ENCODE measurements at places on chromosomes 3 and 15. TPM values are rescaled to one million over a fixed set of nuclear protein-coding genes. Genes with fewer than 3 reads are reported as not detected.

GRCh38 chr15:59553879-59554735 lies 57.5 kb upstream of the GCNT3 start:
- DNase-seq, result no peak

GRCh38 chr3:55500555-55501330 lies 13.6 kb upstream of the WNT5A start:
- DNase-seq, result no peak

Gene CPN2
- not detected for total RNA-seq

DNA sequence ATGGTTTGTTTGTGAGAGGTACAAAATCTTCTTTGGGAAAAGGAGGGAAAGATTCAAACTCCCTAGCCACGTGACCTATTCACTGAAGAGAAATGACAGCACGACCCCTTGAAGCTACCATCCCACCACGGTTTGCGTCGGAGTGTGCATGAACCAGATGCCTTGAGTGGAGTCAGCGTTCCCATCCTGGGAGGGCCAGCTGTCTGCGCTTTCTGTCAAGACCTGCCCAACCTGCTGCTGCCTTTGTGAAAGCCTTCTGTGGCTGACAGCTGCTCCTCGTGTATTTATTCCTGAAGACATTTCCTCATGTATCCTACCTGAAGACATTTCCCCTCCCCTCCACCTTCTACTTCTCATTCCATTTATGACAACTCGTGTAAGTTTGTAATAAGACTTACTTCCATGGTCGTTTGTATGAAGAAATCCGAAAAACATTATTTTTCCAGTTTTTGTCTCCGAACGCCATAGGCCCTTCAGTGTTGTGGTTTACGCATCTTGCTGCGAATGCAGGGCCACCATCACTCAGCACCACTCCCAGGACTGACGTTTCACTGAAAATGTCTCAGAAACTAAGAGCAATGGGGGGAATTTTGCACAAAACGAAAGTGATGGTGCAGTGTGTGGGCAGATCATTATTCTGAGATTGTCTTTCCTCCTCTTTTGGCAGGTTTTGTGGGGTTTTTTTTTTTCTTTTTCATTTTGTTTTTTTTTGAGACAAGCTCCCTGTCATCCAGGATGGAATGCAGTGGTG lies 18.9 kb downstream of the EBLN2 start:
- no peak for DNase-seq

DNA sequence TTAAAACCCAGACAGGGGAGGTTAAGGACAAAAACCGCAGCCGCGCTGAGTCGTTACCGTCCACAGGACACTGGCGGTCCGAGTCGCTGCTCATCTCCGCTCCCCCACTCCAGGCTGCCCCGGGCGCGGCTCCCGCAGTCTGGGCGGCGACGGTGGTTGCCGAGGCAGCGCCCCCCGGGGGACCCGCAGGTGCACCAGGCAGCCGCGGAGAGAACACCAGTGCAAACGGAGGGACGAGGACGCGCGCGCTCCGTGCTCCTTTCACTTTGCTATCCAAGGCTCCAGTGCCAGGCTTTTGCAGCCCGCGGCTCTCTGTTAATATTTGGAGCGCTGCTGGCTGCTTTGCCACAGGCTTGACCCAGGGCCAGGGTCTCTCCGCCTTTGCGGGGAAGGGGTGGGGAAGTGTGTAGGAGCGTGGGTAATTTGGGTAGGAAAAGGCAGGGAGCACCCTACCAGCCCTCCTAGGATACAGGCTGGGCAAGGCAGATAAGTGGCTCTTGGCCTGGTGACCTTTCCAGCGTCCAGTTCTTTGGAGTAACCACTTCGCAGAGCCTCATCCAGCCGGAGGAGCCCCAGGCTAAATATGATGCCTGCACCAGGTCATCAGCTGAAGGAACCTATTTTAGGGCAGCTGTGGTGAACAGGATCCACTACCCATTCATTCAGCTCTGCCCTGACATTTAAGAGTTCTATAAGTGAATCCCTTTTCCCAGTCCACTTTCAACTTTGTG lies at the start of gene GADL1:
Gene GADL1 (minus strand): TSS at position 141 of the 731 bp plus-strand sequence. CDS start 47 bp downstream, at position 94.
- peak; percentile 74 for DNase-seq

DNA sequence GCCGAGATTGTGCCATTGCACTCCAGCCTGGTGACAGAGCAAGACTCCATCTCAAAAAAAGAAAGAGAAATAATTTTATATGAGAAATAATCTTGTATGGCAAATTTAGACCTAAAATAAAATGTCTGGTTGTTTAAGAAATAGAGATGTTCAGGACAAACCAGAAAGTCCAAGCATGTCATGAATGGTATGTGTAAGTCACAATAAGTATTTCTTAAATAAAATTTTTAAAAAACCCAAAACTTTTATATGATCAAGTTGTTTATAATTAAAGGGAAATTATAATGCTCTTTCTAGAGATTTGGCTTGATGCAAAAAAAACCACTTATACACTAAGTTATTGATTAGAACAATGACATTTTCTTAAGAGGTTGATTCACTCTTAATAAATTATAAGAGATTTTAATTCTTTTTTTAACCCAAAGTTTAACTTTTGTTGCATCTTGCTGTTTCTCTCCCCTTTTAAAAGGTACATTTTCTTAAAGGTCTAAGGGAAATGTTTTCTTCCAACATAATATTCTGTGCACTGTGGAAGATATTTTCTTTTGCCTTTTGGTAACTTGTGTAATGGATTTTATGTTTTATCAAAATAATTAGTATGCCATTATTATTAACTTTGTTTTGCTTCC lies 105.7 kb downstream of the RTP4 start:
- no peak for DNase-seq

Gene AADACL2
- total RNA-seq, result not detected

GRCh38 chr3:139284221-139284620 lies 59.6 kb upstream of the MRPS22 start:
- DNase-seq, result no peak

Gene PROS1
- total RNA-seq, result 1.3 TPM

Gene TMC3
- total RNA-seq, result not detected

DNA sequence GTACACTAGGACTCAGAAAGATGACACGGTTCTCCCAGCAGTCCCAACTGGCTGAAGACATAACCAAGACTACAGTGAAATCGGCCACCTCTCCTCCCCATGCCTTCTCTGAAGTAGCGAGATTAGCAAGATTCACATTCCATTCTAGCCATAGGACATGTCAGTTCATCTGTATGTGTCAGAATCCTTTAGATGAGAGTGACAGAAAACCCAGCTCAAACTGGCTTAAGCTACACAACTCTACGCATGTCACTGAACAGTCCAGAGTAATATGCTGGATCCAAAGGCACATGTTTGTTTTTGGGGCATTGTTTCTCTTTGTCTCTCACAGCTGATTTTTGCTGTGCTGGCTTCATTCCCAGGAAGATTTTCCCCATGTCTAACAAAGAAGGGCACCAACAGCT lies 75.8 kb downstream of the RARB start:
- no peak for DNase-seq

Gene DOCK3
- total RNA-seq, result 1.7 TPM

Gene PLCH1
- 0.38 TPM for total RNA-seq

Gene PROK2
- not detected for total RNA-seq

DNA sequence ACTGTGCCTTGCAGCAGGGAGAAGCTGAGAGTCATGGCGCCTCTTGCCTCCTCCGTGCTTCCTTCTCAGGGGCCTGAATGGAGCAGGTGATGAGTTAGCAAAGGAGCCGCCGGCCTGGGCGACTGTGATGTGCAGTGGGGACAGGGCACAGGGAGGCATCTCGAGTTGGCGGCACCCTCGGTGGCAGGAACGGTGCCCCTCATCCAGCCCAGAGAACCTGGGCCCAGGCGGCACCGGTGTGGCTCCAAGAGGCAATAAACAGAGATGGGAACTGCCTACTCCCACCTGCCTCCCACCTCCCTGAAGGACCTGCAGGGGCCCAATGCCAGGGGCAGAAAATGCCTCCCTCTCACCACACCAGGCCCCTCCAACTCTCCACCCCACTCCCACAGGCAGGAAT lies 6.2 kb downstream of the SLC41A3 start:
- DNase-seq, result no peak

GRCh38 chr3:172836390-172836997 lies 86.0 kb downstream of the ECT2 start:
- DNase-seq, result peak; percentile 64

DNA sequence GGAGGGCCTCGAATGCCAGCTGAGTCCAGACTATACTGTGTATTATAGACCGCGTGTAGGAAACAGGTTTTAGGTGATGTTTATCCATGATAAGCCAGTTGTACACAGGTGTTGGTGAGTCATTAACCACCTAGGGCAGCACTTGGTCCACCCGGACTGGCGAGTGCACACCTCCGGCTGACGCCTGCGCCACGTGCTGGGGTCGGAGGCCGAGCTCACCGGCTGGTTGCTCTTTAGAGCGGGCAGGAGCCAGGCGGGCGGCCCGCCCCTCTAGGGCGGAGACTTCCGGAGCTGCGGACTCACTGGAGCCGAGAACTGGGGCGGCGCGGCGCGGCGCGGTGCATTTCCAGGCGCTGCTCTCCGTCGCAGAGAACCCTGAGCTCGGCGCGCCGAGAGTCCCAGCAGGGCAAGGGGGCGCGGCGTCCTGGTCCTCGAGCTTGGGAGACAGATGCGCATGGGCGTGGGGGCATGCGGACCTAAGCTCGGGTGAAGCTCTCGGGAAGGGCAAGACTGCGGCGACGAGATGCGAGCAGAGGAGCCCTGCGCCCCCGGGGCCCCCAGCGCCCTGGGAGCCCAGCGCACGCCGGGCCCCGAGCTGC lies at the start of gene ESYT3:
Gene ESYT3 (plus strand): TSS at position 341 of the 599 bp plus-strand sequence. CDS start 183 bp downstream, at position 524.
- DNase-seq, result peak; percentile 90

Gene SERINC4
- total RNA-seq, result 0.28 TPM

Gene SLMAP
- 53.4 TPM for total RNA-seq

DNA sequence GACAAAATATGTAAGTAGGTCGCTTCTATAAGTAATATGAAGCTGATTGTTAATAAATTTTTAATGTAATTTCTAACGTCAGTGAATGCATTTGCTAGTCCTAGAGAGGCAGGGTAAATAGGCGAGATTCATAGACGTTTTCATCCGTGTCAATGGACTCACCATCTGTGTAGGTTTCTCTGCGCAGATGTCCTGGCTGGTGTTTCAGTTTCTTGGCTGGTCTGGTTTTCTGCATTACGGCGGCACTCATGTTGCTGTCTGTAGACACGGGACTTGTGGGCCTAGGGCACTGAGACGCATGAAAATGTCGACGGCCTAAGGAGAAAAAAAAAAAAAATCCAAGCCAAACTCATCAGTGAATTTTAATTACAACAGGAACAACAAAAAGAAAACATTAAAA lies 1153.3 kb downstream of the ROBO1 start:
- DNase-seq, result no peak

Gene SPESP1
- total RNA-seq, result 0.51 TPM

Gene NRROS
- total RNA-seq, result 38.2 TPM

GRCh38 chr15:57559875-57560274 lies 31.8 kb upstream of the MYZAP start:
- DNase-seq, result peak; percentile 91

DNA sequence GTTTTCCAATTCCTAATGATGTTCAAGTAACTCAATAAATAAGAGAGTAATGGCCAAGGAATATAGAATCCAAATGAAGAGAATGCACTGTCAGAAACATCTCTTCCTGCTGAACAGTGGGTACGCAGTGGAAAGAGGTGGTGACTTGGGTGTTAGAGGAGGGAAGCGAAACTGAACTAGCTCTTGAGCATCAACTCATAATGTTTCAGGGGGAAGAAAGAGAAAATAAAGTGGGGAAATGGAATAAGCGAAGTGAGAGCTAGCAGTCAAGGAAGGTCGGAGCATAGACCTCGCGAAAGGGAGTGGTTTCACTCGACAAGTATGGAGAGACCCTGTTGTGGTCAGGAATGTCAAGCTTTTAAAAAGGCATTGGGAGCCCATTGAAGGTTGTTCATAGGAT lies 309.5 kb downstream of the GAP43 start:
- DNase-seq, result no peak

Gene FEZF2
- total RNA-seq, result not detected

DNA sequence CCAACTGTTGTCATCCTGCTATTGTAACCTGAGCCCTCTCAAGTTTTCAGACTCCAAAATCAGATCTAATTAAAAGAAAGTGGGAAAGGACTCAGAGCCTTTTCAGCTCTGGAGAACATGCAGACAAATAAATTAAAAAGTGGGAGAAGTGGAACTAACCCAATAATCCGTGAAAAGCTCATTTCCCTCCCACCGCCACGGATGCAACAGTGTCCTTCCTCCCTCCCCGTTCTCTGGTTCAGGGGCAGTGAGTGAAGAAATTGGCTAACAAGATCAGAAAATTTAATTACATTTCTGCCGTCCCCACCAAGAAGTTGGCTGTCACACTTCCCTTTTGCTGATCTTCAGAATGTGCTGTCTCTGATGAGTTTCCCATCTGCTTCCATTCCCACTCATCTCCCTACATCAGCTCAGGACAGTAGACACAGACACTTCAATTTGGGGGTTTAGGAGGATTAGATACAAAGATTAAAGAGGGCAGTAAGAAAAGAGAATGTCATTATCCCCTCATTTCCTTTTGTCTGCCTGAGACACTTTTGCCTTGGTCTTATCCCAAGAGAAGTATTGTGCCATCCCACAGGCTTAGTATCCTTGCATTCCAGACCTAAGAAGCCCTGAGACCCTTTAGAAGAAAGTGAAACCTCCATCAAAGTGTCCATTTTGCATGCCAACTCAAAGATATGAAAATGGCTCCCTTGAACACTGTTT lies 335.7 kb upstream of the PPP2R3A start:
- peak; percentile 20 for DNase-seq

GRCh38 chr15:92574566-92574965 lies 81.0 kb downstream of the FAM174B start:
- DNase-seq, result no peak

- no peak for DNase-seq
Measured at GRCh38 chr3:119927190-119927589, 145.3 kb downstream of the NR1I2 start.

- DNase-seq, result no peak
Measured at GRCh38 chr3:9944271-9944670, 7.9 kb downstream of the PRRT3 start.

Gene C3orf20
- 0.28 TPM for total RNA-seq

DNA sequence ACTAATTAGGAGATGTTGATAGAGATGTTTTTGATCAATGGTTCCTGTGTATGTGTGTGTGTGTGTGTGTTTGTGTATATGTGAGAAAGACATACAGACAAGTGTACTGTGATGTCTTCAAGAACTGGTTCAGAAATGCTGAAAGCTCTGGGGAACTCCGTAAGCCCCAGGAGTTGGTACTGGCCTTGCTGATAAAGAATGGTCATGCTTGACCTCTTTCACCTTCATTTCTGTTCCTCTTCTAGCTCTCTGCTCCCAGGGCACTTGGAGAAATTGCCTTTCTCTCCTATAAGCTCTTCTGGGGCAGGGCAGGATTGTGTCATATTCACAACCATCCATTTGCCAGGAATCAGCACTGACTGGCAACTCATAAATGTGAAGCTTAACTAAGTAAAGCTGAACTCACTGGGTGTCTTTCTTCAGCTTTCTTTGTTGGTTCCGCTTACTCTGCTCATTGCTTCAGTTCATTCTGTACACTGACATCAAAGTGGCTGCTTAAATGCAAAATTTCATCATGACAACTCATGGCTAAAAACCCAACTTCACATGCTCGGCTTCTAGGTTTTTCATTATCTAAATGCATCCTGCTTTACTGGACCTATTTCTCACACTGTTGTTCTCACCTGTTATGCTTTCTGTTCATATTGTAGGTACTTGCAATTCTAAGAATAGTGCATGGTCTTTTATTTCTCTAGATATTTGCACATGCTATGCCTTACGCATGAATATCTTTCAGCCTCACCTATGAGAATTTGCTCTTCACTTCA lies 162.1 kb upstream of the LYSMD4 start:
- DNase-seq, result no peak

Gene PHLDB2
- 0.98 TPM for total RNA-seq

All from activated CD4-positive, alpha-beta T cell treated with anti-CD3 and anti-CD28 coated beads, Interleukin-2, amount 10 ng/mL, durations not matched to agents 24 days and 14 days (primary cell).